ENCODE measurements at places on chromosomes 12 and 14.

GRCh38 chr12:30905463-30906009, 21.0 kb upstream of the TSPAN11 start:
- no peak for DNase-seq

DNA sequence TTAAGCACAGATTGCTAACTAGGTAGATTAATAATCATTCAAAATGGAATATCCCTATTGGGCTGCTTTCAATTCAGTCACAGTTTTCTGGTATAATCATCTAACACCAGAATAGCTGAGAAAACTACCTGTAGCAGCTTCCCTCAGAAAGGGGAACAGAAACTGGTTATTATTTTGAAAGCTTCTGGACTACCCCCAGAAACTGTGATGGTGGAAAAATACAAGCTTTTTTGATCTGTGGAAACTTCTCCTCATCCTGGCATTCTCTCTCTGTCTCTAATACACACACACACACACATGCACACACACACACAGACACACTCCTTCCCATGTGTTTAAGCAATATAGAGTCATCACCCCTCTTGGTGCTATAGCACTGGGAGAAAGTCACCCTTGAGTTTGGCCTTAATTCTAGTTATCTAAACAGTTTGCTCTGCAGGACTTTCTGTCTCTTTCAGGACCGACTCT, 251.5 kb upstream of the LMO3 start:
- DNase-seq: no peak

- DNase-seq: no peak
Measured at GRCh38 chr12:3229577-3229976, 152.4 kb downstream of the TSPAN9 start.

GRCh38 chr14:99320105-99320572, 48.1 kb upstream of the BCL11B start:
- DNase-seq: peak; percentile 78

DNA sequence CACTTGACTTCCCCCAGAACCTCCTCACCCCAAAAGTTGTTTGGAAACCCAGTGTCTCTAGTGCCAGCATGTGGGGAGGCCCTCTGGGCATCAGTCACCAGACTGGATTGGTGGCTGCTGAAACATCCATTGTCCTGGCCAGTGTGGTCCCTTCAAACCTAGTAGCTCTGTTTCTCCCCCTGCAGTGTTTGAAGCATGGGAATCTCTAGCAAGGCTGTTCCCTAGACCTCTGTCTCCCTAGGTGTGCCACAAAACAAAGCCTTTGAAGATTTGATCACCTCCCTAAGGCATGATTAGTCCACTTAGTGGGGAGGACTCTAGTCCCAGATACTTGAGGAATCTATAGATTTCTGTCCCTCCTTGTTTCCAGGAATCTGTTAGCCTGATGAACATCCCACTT, 60.3 kb downstream of the ARF6 start:
- no peak for DNase-seq

DNA sequence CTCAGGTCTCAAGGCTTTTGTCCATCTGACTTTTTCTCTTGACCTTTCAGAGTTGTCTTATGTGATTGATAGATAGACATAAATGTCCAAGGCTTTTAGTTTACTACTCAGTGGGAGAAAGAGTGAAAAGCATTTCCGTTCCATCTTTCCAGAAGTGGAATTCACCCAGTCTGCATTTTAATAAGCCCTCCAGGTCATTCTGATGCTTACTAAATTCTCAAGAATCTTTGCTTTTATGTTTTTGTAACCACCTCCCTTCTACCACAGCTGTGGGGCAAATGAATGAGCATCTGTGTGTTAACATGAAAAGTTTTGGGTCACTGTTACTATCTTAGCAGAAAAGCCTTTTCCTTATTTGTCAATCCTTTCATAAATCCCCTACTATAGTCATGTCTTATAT, 251.4 kb downstream of the LRIG3 start:
- no peak for DNase-seq

GRCh38 chr14:53890611-53891101, 66.0 kb downstream of the BMP4 start:
- DNase-seq: no peak

GRCh38 chr12:119593578-119594398, at the start of gene TMEM233:
Gene TMEM233 (plus strand): TSS chr12:119593774. CDS start chr12:119593849, 75 bp downstream.
- peak; percentile 94 for DNase-seq

GRCh38 chr12:124812356-124812755, 51.3 kb downstream of the SCARB1 start:
- no peak for DNase-seq

DNA sequence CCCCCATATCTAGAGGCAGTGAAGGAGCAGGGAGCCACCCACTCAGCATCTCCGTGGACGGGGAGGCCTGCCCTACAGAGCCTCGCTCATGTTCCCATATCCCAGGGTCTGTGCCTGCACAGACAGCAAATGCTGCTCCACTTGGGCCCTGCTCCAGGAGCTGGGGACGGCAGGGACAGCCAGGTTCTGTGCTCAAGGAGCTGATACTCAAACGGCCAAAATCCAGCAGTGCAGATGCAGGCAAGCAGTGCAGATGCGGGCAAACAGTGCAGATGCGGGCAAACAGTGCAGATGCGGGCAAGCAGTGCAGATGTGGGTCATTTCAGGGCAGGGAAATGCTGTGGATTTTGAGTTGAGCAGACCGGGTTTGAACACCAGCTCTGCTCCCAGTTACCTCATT, 6.2 kb upstream of the SERPINA12 start:
- no peak for DNase-seq

- no peak for DNase-seq
Measured at GRCh38 chr14:101193106-101193844, 289.8 kb upstream of the RTL1 start.

- no peak for DNase-seq
Measured at GRCh38 chr12:32450768-32451167, 51.4 kb downstream of the FGD4 start.

- no peak for DNase-seq
Measured at GRCh38 chr12:30178916-30179315, 395.2 kb upstream of the TMTC1 start.

GRCh38 chr12:130117233-130117632, 45.0 kb upstream of the FZD10 start:
- DNase-seq: no peak

DNA sequence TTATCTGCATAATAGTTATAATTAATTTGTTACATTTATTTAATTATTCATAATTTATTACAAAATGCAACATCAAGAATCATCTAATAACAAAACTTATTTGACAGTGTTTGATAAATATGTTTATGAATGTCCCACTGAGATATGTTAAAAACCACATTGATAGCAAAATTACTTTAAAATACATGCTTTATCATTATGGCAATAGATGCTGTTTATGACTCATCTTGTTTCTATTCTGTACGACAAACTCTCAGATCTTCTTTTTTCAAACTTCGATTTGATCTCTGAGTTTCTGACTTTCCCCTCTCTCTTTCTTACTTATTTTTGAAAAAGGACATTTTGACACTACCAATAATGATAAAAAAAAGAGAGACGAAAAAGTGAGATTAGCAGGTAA, 56.8 kb upstream of the LRRK2 start:
- no peak for DNase-seq

DNA sequence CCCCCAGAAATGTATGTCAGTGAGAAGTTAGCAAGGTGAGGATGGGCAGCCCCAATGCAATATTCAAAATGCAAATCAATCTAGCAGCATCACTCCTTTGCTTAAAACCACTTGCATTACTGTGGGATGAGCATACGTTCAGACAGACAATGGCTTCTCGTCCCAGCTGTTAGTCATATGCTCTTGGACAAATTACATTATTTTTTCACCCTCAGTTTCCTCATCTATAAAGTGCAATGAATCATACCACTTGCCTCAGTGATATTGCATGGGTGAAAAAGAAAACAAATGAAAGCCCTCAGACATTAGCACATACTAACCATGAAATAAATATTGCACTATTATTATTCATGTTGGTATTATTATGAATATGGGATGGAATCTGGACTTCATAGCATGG, 132.3 kb downstream of the C12orf75 start:
- no peak for DNase-seq

DNA sequence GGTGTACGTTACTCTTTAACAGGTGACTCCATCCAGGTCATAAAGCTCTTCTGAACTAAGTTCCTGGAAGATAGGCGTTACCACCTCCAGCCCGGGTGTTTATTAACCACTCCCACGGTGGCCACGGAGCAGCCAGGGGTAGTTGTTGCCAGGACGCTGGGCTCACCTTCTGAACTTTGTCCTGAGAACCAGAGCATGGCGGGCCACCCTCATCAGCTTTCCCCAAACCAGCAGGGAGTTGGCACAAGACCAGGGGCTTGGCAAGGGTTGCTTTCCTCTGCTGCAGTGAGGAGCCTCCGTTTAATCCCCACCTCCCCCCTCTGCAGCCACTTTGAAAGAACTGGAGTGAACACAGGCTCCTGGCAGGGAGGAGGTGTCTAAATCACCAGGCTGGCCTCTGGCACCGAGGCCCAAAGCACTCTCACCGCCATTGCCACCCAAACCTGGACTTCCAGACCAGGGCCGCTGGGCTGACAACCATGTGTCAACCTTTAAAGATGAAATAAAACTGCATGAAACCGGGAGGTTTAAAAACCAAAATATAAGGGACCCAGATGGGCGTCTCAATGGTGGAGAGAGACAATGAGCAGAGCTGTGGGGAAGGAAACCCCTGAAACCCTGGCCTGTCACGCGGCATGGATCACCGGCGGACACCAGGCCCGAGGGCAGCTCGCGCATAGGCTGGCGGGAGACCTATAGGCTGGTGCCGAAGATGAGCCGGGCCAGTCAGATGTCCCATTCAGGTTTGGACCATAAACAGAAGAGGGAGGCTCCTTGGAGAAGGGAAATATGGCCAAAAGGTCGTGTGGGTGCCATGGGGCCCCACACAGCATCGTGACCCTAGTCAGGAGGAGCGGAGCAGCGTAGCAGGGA, 30.9 kb upstream of the TDRD9 start:
- no peak for DNase-seq

DNA sequence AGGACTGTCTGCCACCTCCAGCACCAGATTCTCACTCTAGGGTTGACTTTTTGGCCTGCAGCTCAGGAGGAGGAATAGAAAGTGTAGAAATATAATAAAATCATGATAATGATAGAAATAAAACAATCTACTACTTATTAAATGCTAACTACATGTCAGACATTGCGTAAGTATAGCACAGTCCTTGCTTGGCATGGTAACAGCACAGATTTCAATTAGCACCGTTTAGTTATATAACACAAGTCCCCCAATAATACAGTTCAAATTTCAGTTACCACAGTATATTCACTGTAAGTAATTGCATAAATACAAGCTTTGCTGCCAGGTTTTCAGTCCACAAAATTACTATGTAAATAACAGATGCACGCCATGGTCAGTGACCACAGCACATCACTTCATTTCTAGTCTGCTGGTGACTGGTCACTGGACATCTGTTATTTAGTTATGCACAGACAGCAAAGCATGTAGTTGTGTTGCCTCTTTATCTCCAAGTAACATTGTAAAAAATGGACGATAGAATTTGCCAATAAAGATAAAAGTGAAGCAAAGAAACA, 6.5 kb upstream of the GLT8D2 start:
- no peak for DNase-seq

DNA sequence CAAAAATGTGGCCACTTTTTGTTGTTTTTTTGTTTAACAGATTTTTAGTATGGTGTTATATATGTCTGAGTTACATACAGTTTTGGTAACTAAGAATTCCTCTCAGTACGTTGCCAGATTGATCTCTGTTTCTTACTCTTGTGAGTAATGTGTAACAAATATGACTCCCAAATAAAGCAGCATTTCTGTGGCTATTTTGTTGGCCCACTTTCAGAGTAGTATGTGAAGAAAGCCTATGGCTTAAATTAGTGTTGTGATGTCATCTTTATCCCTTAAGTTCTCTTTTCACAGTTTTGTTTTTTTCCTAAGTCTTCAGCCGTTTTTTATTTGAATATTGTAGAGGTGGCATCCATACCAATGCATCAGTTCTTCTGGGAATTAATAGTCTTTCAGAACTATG, 10.7 kb downstream of the PCNX4 start:
- DNase-seq: no peak

GRCh38 chr14:26926585-26926984, 328.8 kb upstream of the NOVA1 start:
- no peak for DNase-seq

GRCh38 chr12:45743247-45743646, 13.7 kb downstream of the ARID2 start:
- DNase-seq: no peak

GRCh38 chr14:26729851-26730250, 132.0 kb upstream of the NOVA1 start:
- DNase-seq: no peak

- no peak for DNase-seq
Measured at GRCh38 chr14:104005489-104005888, 63.2 kb upstream of the RD3L start.

DNA sequence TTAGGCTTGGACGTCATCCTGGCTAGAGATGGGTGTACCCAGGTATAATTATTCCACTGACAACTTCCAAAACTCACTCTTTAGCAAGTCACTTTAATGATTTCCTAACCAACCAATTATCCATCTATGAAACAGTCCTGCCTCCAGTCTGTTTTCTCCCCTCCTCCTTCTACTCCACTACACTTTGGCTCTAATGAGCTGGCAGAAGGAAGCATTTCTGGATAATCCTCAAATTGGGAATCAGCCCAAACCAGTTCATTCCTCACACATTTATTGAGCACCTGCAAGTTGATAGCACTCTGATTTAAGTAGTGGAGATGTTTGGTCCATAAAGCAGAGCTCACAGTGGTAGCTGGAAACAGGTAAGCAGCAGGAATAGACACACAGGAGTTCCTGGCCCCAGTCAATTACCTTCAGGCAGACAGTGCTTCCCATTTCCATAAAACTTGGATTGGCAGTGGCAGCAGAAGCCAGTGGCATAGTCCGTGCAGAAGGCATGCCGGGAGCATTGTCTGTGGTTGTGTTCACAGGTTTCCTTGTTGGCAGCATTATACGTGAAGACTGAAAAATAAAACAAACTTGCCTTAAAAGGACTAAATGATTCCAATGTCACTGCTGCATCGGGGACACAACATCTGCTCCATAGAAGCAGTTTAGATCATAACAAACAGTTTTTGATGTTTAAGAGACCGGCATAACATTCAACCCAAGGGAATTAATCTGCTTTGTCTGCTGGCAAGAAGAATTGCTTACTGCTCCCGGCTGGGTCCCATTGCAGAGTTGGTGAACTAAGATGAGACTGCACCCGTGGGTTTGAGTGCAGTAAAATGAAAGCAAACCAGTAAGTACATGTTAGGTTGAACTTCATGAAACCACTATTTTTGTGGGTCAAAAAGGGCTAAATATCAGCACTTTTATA, 26.2 kb downstream of the NID2 start:
- no peak for DNase-seq
